NCI-H2081 (cell line): ENCODE measurements at places on chromosomes 5 and 9.

DNA sequence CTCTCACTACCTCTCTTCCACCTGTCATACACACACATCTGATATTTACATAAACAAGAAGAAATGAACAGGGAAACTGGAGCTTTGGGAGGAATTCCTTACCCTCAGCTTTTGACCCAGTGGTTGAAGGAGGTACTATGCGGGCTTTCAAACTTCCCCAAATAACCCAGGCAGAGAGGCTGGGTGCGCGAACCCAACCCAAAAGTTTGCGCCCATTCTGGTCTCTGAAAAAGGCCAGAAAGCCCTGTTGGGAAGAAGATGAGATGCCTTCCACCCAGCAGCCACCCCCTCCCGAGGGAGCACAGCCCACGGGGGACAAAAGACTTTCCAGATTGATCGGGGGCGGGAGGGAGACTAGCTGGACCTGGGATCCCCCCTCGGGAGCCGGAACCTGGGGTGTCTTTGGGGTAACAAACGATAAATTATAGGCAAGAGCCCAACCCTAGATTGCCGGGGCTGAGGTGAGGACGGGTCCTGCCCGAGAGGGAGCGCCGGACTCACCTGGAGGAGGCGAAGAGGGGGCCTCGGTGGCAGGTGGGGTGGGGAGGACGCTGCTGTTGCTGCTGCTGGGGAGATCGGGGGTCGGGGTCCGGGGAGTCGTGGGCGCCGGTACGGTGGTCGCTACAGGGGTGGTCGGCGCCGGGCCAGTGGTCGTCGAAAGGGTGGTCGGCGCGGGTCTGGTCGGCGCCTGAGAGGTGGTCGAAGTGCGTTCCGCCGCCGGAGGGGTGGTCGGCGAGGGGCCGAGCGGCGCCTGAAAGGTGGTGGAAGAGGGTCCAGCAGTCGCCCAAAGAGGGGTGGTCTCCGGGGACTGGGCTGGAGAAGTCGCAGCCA is 798 bp downstream of the MEGF9 start:
- DNase-seq, result no peak

GRCh38 chr5:43046474-43046873 is 6.4 kb upstream of the ANXA2R start:
- DNase-seq, result no peak

GRCh38 chr5:75993183-75993582 is 90.0 kb upstream of the SV2C start:
- DNase-seq, result no peak

- no peak for DNase-seq
Observed at GRCh38 chr9:101468116-101468515, 32.5 kb upstream of the ALDOB start.

- no peak for DNase-seq
Observed at GRCh38 chr5:170843870-170844269, 17.9 kb upstream of the RANBP17 start.

DNA sequence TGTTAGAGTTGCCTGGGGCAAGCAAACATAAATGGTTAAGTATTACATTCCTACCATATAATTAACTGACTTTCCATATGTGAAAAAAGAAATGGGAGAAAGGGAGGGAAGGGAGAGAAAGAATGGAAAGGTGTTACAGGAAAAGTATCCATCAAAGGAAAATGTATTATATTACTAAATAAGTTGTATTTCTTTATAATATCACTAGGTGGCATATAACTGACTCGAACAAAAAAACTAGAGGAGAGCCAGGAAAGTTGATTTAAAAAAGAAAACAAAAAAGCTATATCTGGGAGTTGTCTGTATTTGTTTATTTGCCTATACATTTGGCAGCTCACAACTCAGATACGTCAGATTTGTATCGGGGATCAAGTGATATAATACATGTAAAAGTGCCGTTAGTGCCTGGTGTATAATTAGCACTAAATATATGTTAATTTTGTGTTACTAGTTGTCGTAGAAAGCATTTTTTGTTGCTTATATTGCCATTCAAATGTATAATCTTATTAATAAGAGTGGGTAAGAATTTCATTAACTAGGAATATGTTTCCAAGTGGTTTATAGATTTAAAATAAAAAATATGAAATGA is 59.6 kb upstream of the ADAMTS19 start:
- DNase-seq, result no peak

GRCh38 chr5:15222156-15222555 is 277.8 kb upstream of the FBXL7 start:
- DNase-seq, result no peak

DNA sequence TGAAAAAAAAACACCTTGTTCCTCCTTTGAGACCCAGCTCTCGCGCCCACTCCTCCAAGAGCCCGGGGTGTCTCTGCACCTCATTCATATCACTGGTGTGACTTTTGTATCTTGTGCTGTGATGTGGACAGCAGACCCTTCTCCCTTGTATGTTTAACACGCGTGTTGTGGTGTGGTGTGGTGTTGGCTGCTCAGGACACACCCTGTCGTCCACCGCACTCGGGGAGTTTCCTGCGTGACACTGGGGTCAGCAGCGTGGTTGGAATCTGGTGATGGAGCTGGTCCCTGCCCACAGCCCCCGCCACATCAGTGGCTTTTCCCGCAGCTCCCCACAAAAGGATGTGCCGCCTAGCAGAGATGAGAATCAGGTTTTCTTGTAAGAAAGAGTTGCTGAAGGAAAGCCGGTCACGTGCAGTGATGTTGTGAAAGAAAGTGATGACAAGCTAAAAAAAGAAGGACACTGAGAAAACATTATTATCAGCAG is 61.5 kb downstream of the TENT4A start:
- DNase-seq, result no peak

DNA sequence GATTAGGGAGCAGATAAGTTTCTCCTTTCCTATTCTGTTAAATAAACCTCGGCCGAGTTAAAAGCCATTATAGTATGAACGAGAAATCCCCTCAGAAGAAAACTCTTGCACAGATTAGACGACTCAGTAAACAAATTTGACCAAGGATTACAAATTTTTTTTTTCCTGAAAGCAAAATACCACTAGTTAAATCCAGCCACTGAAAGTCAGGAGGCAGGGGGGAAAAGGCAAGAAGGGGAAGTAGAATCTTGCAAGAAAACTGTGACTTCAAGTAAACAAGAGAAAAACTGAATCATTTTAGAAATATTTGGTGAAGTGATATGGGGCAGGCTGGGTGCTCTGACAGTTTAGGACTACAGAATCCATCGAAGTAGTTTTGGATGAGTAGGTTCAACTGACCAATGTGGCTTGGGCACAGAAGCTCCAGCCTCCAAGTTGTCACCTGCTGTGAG is 251.0 kb downstream of the DENND1A start:
- no peak for DNase-seq

GRCh38 chr5:136086783-136087566 is 45.7 kb upstream of the SMAD5 start:
- DNase-seq, result no peak
